ENCODE measurements at places on chromosomes 1 and 21.

GRCh38 chr1:6507461-6507911, 16.0 kb upstream of the PLEKHG5 start:
- DNase-seq, result no peak

DNA sequence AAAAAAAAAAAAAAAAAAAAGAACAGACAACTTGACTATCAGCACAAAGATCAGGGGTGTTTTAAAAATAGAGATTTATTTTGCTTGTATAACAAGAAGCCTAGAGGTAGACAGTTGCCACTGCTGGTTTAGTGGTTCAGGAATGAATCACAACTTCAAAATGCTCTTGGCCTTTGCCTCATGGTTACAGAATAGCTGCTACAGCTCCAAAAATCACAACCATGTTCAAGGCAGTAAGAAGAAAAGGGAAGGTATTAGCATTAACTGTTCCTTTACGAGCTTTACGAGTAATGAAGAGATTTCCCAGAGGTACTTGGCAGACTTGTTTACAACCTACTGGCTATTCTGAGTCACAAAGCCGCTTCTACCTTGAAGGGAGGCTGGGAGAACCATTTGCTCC, 52.5 kb upstream of the PPM1J start:
- DNase-seq, result no peak

DNA sequence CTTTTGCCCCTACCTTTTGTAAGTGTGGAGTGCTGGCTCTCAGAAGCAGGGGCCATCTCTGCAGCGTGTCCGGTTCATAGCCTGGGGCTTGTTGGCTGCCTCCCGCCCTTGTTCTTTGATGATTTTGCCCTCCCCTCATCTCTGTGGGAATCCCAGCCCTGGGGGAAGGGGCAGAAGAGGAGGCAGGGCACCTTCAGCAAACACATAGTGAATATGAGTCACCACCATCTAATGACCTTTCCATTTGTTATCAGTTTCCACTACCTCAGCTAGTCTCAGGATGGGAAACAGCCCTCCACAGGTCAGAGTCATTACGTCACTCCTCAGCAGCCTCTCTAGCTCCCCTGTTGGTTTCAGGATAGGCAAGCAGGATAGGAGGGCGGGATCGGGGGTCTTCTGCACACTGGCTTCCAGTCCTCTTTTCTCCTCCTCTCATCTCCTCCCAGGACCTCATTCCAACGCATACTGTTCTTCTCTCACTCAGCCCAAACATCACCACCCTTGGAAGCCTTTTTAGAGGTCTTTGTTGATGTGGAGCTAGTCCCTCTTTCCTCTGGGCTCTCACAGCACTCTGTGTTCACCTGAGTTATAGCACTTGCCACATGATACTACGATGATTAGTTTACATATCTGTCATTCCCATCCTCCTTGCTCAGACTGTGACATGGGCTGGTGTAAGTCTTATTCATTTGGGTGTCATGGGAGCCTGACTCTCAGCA, 15.8 kb downstream of the GADD45A start:
- DNase-seq, result no peak

DNA sequence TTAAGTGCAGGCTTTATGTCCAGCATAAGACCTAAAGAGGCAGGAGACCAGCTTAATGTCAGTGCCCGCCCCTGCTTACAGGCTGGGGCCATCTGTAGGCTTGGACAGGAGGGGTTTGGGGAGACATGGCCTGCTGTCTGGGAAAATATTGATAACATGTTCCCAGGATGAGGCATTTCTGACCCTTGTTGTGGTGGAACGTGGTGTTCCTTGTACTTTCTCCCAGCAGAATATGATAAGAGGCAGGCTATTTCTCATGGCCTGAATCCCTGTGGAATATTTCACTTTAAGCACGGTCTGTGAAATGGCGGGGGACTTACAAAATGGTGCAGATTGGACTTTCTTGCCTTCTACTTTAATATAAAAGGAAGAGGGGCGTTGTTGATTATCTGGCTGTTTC, 41.9 kb upstream of the PLA2G5 start:
- no peak for DNase-seq

GRCh38 chr1:92211166-92211565, 6.5 kb upstream of the C1orf146 start:
- DNase-seq, result no peak

- DNase-seq, result no peak
Measured at GRCh38 chr1:6097117-6097595, 51.5 kb downstream of the KCNAB2 start.

GRCh38 chr21:37455504-37455911, 88.9 kb downstream of the DYRK1A start:
- DNase-seq, result no peak

DNA sequence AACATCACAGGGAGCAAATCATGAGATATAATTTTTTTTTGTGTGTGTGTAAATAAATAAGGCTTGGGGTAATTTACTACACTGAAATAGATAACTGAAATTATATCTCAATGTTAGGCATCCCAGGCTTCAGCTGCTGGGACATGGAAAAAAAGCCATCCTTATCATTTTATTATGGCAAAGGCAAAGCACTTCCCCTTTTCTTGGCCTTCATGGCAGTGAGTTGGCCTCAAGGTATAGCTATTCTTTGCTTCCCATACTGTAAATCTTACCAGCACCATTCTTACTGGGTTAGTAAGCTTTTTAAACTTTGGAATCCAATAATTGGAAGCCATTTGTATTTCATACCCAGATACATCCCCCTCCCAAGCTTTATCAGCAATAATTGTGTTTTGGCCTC, 29.0 kb downstream of the RBM11 start:
- DNase-seq, result no peak

GRCh38 chr1:198423673-198424072, 116.8 kb downstream of the ATP6V1G3 start:
- DNase-seq, result no peak

DNA sequence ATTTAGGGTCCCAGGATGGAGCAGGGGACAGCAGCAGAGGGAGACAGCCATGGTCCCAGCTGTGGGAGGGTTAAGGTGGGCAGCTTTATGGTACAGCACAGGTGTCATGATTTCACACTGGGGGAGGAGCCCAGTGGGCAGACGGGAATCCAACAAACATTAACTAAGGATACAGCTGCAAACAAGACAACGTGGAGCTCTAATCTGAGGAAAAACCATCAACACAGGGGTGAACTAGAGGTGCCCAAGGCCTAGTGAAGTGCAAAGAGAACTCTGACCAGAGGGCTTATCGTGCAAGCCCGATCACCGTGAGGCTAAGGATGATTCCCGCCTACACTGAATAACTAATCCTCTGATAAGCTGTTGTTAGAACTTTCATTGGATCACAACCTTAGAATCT, 18.7 kb downstream of the ECE1 start:
- DNase-seq, result no peak

GRCh38 chr1:226332947-226333346, 24.0 kb upstream of the LIN9 start:
- DNase-seq, result no peak

- no peak for DNase-seq
Measured at GRCh38 chr1:49102752-49103151, 326.1 kb upstream of the BEND5 start.

GRCh38 chr1:19387045-19387467, 74.9 kb downstream of the SLC66A1 start:
- no peak for DNase-seq

DNA sequence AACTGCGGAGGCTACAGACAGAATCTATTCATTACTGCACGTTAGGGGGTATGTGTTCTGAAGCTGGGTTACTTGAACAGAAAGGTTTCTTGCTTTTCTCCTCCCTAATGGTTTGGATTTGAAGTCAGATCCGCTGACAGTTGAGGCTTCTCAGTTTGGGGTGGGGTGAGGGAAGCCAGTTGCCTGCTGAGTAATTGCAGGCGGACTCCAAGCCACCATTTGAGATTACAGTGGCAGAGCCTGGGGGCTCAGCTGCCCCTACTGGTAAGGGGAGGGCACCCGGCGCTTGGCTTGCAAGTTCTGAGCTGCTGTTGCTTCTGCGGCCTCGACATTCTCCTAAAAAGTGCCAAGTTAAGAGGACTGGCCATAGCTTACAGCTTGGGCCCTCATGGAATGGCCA, 2.0 kb downstream of the GRHL3 start:
- no peak for DNase-seq

GRCh38 chr1:9731051-9731537, 79.6 kb downstream of the PIK3CD start:
- DNase-seq, result no peak

DNA sequence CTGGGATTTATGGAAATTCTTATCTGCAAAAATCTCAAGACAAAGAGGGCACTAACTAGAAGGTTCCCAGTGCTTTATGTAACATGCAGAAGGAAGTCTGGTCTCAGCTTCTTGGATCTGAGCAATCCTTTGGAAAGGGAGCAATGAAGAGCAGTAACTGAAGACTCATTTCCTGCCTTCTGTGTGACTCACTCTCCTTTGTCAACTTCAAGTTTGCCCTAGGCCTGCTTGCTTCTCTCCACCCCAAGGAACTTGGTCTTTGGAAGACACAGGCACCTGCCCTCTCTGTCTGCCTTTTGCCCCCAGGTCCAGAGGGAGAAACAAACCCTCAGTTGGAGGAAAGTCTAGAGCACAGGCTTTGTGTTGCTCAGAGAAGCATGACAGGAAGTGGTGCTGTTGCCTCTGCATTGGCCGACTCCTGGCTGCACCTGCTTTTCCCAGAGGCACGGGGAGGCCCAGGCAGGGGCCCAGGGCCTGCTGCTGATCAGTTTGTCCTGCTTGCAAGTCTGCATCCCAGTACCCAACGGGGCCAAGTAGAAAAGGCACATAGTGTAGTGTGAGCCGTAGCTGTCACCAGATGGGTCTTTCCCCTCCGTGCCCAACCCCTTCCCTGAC, 137.2 kb downstream of the DHRS3 start:
- peak; percentile 64 for DNase-seq

DNA sequence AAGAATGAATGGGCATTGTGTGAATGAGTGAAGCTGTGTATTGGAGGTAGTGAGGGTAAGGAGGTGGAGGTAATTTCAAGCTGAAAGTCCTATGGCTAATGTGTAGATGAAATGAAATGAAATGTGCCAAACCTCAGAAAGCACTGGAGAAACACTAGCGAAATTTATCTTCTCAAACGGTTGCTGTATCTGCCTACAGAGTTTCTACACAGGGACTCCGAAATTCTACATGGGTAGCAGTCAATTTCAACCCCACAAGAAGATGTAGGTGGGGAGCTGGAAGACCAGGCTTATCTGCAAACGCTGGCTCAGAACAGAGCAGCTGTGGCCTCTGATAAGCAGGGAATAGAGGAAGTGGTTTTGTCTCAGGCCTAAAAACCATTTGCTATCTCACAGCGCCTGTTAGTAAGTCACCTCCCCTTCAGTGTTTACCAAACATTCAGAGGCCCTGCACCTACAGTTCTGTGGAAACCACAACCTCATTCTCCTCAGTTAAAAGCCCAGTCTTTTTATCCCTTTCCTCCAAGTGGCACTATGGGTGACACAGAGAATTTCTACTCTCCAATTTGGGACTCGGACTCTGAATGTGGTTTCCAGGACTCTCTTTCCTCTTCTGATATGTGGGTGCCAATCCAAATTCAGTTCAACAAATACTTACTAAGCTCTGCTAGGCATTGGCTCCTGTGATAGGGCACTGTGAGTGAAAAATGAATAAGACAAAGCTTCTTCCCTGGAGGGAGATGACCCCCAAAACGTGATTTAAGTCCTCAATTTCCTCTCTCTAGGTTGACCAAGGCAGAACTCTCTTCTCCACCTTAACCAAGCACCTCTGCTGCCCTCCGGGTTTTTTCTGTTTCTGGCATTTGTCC, 17.2 kb upstream of the SLAMF6 start:
- peak; percentile 71 for DNase-seq

DNA sequence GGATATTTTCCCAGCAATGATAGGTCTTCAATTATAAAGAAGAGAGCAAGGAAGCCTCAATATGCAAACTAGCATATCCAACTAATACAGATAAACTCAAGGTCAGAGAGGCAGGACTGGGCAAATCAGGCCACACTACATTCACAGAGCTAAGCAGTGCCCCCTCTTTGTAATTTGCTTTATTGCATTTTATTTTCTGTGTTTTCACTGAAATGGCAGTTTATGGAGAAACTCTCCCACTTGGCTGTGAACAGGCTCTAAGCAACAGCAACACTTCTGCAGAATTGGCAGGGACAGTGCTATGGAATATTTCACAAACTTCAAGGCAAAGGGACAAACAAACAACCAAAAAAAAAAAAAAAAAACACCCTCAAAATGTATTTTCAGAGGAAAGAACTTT, 93.4 kb upstream of the SOD1 start:
- DNase-seq, result peak; percentile 22

DNA sequence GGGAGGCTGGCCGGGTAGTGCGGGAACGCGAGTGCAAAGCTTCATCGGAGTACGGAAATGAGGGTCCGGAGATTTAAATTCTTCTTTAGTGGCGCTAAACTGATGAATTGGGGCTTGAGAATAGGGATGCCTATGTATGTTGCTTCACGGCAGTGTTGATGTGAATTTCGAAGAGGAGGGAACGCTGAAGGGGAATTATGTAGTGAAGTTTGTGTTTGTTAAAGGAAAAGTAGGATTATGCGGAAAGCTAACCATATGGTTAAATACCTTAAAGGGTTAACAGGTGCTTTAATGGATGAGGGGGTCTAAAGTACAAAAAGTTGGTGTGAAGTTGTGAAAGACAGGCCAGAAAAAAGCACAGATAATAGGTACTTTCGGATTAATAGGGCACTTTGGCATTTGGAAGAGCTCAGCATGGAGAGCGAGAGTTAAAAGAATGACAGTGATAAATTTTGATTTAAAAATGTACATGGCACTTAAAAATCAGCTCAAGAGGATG, 1.4 kb downstream of the HS2ST1 start:
- no peak for DNase-seq

GRCh38 chr1:15258833-15259621, 12.0 kb downstream of the FHAD1 start:
- peak; percentile 97 for DNase-seq

- DNase-seq, result peak; percentile 78
Measured at GRCh38 chr21:35050348-35051286, 1.5 kb upstream of the RUNX1 start.

DNA sequence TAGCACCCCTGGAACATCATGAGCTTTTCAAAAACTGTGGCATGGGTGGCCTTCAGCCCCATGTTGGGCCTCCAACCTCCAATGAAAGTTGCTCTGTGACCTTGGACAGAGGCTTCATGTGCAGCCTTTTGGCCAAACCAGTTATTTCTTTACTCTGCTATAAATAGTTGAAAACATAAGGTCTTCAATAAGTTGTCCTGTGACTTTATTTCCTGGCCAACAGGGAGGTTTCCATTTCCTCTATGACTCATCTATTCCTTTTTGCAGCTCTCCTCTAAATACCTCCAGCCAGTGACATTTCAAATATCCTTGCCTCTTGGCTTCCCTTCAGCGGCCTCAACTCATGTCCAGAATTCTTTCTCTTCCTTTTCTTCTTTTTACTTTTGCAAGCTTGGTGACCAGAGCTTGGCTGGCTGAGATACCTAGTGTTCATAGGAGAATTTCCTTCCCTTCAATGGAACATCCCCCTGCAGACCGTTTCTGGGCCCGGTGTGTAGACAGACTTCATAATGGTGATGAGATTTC, 22.7 kb upstream of the TRIM67 start:
- DNase-seq, result no peak

GRCh38 chr1:1291548-1292441, 11.6 kb downstream of the SCNN1D start:
- DNase-seq, result peak; percentile 58
